Activated CD4-positive, alpha-beta T cell treated with anti-CD3 and anti-CD28 coated beads, Interleukin-2, amount 50 U/mL, for 1 hour (primary cell): ENCODE measurements at places on chromosomes 6 and 20.

- no peak for DNase-seq
Observed at GRCh38 chr20:47258745-47259695, 97.5 kb downstream of the ZMYND8 start.

DNA sequence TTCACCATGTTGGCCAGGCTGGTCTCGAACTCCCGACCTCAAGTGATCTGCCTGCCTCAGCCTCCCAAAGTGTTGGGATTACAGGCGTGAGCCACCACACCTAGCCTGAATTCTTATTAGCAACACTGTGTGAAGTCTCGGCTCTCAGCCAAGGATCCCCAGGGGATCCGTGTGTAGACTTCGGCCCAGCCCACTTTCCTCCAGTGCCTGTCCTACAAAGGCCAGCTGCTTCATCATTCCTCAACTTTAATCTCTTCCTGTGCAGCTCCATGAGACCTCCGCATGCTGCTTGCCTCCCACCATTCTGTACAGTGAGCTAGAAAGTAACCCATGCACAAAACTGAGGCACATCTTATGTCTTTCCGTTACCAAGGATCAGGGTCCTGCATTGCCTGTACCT, 71.8 kb downstream of the SAMD3 start:
- no peak for DNase-seq

DNA sequence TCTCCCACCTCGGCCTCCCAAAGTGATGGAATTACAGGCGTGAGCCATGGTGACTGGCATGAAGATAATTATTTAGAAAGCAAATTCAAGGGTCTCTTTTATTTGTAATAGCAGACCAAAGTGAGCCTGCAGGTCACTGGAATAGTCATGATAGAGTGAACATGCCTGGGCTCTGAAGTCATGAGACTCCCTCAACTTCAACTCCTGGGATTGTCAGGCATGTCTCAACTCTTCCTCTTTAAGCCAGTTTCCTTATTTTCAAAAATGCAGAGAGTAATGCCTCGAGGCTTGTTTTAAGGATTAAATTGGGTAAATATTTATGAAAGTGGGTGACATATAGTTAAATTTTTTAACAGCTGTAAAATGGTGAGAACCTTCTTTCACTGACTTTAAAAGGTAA, 22.7 kb upstream of the HECA start:
- no peak for DNase-seq

DNA sequence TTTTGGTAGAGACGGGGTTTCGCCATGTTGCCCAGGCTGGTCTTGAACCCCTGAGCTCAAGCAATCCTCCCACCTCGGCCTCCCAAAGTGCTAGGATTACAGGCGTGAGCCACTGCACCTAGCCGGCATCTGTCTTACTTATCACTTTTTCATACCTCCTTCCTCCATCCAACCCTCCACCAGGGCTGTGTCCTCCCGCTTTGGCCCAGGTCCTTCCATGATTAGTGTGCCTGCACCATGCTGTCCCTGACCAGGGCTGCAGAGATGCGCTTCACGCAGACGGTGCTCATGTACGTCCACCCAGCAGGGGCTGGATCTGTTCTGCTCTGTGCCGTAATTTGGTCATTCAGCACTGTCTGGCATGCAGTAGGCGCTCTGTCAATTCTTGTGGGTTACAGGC, 85.8 kb downstream of the SRC start:
- DNase-seq, result no peak

DNA sequence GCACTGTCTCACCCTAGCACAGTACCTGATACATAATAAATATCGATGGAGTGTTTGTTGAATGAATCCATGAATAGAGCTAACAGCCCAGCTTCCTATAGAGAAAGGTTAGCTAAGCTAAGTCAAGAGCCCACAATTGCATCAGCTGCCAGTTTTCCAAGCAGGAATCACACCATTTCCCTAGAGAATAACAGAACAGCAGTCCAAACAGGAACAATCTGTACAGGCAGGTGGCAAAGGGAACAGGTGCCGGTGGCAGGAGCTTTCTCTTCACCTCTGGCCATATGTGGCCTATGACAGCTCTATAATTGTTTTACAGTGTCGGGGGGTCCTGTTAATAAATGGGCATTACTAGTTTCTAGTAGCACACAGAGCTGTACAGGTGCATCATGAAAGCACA, 38.8 kb downstream of the ISM1 start:
- no peak for DNase-seq

DNA sequence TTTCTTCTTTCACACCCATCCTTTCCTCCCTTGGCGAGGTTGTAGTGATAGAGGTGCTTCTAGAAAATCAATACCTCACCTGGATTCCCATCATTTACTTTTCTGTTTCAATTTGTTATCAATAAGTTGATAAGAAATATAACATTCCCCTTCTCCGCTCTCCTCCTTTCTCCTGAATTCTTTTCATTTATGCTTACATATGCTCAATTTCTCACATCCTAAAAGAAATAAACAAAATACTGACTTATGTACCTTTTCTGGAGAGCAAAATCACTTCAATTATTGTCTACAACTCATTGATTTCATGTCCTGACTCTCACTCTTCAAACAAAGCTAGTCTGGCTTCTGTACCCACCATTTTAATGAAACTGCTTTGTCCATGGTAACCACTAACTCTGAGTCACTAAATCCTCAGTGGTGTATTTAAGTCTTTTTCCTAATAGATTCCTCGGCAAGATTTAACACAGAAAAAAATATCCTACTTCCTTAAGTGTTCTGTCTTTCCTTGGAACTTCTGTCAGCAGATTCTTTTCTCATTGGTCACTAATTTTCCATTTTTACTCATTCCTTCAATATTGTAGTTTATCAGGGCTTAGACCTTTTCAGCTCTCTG, 289.6 kb downstream of the RFPL4B start:
- no peak for DNase-seq

DNA sequence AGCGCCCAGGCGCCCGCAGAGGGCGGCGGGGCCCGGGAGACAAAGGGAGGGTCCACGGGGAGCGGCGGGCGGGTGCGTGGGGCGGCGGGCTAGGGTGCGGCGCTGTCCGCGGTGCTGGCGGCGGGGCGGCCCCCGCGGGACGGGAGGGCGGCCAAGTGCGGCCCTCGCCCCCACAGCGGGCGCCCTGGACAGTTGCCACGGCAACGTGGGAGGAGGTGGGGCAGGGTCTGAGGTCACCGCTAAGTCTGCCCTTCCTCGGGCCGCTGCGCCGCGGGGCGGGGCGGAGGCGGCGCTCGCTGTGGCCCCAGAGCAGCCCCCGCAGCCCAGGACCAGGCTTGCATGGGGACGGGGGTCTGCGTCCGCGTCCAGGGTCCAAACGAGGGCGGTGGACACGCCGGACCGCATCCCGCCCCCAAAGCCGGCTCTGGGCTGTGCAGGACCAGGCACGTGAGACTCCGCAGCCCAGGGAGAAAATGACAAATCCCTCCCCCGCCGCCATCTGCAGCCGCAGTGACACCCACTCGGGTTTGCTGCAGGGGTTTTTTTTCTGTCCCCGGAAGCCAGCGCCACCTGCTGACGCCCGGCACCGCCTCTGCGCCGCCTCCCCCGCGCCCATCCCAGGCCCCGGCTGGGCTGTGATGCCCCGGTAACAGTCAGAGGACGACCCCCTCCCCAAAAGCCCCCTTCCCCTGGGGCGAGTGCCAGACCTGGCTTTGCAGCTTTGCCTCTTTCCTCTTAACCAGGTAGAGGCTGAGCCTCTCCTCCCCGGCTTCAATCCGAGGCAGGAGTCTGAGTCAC, 36.8 kb downstream of the YTHDF1 start:
- DNase-seq, result peak; percentile 70

- DNase-seq, result no peak
Observed at GRCh38 chr6:100892693-100893092, 11.6 kb upstream of the ASCC3 start.

- DNase-seq, result no peak
Observed at GRCh38 chr6:109595998-109596397, 95.0 kb downstream of the AK9 start.

GRCh38 chr6:156699017-156699421, 78.2 kb upstream of the ARID1B start:
- DNase-seq, result no peak

DNA sequence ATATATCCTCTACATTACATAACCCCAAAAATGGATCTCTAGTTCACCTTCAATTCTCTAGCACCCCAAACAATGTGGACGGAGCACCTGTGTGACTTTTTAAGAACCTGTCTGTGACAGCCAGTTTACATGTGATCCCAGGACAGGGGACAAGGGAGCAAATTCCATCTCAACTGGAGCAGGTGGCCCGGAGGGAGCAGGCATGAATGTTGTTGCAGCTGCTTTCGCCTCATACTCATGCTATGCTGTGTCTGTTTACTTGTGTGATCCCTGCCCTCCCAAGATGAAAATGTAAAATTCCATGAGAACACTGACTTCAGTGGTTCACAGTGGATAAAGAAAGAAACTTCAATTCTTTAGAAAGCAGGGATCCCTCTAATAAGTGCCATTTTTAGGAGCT, 600.3 kb downstream of the CDH26 start:
- no peak for DNase-seq

DNA sequence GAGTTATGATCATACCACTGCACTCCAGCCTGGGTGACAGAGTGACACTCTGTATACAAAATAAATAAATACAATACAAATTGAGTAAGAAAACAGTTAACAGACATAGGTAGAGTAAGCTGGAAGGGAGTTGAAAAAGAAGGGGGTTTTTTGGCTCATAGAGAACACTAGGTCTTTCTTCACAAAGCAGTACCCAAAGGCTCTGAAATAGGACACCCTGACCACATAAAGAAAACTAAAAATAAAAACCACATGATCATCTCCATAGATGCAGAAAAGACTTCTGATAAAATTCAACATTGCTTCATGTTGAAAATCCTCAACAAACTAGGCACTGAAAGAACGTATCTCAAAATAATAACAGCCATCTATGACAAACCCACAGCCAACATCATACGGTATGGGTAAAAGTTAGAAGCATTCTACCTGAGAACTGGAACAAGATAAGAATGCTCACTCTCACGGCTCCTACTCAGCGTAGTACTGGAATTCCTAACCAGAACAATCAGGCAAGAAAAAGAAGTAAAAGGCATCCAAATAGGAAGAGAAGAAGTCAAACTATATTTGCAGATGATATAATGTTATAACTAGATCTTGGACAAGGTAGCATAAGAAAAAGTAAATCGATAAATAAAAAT, 48.6 kb downstream of the TOMM6 start:
- DNase-seq, result no peak

DNA sequence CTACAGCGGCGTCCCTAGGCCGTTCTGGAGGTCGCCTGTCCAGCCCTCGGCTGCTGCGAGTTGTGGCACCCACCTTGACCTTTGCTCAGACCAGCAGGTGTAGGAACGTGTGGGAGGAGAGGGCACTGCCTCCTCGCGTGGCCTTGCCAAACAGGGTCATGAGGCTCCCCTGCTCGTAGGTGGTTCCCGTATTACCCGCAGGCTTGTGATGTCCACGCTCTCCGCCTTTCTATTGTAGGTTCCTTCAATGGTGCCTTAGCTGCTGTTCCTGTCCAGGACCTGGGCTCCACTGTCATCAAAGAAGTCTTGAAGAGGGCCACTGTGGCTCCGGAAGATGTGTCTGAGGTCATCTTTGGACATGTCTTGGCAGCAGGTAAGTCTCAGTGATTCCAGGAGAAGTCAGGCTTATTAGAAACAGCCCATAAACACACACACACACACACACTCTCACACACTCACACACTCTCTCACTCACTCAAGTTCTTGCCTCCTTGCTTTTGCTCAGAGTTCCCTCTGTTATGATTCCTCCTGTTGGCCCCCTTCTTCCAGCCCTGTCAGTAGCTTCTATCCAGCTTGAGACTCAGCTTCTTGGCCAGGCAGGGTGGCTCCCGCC, 942 bp downstream of the ACAT2 start:
- peak; percentile 8 for DNase-seq
